ENCODE measurements at places on chromosomes 6 and 20.

DNA sequence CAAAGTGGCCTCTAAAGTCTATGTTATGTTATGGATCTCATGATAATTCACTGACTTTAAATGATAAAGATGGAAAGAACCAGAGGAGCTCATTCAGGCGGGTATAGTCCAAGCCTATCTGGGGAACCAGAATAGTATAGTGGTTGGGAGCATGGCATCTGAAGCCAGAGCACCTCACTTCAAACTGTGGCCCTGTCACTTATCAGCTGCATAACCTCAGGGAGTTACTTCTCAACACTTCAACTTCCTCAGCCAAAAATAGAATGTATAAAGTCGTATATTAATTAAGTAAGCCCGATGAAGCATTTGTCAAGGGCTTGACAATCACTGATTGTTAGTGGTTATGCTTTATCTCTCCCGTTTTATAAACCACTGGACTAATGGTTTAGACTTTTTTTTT is 112.7 kb downstream of the RTN4IP1 start:
- DNase-seq: no peak

DNA sequence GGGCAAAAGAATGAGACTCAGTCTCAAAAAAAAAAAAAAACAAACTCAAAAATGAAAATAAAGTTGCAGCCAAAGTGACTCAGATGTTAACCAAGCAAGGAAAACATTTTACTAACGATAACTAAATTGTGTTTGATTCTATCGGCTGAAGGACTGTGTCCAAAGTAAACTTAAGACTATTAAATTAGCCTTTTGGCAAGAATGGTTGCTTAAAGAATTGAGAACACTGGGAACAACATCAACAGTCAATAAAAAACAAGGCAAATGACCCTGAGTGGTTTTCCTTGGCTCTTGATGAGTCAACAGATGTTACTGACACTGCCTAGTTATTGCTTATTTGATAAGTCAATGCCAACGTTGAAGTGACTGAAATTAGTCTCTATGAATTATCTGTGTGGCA is 36.7 kb downstream of the POU3F2 start:
- DNase-seq: no peak

DNA sequence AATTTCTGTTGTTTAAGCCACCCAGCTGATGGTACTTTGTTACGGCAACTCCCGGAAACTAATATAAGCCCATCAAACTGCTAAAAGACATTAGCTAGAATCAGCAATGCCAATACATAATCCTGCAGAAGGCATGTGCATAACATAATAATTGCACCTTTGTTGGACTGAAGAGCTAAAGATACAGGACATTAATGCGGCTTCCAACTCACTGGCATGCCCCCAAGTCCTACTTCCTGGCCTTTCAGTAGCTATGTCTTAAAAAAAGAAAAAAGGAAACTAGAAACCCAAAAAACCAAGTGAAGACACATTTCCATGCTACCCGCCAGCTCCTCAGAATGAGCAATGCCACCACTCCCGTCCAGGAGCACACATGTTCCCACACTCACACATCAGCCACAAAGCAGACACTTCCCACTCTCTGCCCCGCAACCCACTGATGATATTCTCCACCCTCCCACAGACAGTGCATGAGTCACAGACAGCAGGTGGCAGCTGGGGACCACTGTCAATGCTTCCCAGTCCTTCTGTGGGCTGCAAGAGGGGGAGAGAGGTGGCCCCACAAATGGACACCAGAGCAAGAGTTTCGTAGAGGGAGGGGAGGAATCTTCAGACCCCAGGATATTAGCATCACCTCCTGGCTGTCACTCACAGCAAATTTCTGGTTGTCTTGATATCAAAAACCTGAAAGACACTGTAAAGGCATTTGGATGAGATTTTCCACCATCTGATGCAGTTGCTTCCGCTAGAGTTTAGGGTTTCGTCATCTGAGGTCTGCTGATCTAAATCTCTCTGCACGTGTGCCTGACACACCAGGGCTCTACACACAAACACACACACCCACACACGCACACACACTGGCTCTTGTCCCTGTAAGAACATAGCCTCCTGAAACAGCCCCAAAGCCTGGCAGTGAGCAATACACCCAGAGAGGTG is 32.8 kb downstream of the GFOD1 start:
- DNase-seq: no peak

DNA sequence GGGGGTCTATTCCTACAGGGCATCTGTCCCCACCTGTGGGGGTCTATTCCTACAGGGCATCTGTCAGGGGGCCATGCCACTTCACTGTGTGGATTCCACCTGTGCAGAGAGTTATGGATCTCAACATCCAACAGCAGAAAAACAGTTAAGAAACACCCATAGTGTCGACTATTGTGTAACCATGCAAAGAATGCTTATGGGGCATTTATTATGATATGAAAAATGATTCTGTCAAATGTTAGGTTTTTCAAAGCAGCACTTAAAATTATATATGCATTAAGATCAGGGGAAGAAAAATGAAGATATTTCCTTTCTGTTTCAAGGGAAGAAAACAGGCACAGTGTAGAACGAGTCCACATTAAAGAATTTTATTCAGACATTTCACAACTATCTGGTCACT is 2.9 kb downstream of the GPR31 start:
- DNase-seq: no peak

- DNase-seq: no peak
Measured at GRCh38 chr20:20343932-20344331, 24.0 kb upstream of the INSM1 start.

DNA sequence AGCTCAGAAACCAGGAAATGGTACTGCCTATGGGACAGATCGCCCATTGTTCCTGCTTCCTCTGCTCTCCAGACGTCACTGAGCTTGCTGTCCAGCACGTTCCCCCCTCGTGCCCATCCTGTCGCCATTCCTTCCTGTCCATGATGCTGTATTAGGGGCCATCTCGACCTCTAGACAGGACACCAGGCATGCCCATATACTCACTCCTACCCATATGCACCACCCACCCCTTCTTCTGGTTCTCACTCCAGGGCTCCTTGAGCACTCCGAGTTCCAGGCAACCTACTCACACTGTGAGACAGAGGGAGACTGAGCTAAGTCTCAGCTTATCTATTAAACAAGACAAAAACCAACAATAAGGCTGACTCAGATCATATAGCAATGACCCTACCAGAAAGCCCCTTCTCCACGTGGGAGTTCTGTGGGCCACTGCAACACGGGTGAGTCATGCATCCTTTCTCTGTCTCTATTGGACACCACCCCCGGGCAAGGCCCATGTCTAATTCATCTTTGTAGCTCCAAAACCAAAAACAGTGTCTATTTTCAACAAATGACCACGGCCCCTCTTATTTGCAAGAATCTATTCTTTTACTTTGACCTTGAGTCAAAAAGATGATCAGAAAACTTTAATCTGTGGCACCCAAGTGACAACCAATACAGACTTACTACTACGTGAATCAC is 65.7 kb downstream of the PSMG4 start:
- DNase-seq: no peak

GRCh38 chr6:7196019-7196402 is 88.2 kb downstream of the RREB1 start:
- peak; percentile 26 for DNase-seq

- DNase-seq: no peak
Measured at GRCh38 chr6:6497541-6497940, 91.0 kb upstream of the LY86 start.

GRCh38 chr6:164455835-164456234 is 853.6 kb downstream of the C6orf118 start:
- DNase-seq: no peak

DNA sequence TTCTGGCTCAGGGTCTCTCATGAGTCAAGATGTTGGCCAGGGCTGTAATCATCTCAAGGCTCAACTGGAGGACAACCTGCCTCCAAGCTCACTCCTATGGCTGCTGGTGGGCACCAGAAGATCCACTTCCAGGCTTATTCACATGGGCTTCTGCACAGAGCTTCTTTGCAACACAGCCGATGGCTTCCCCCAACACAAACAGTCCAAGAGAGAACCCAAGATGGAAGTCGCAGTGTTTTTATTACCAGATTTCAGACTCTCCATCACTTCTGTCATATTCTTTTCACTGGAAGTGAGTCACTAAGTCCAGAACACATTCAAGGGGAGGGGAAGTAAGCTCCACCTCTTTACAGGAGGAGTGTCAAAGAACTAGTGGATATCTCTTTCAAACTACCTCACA is 75.5 kb downstream of the CD164 start:
- DNase-seq: no peak

- DNase-seq: no peak
Measured at GRCh38 chr6:7953753-7954152, 43.2 kb upstream of the TXNDC5 start.

DNA sequence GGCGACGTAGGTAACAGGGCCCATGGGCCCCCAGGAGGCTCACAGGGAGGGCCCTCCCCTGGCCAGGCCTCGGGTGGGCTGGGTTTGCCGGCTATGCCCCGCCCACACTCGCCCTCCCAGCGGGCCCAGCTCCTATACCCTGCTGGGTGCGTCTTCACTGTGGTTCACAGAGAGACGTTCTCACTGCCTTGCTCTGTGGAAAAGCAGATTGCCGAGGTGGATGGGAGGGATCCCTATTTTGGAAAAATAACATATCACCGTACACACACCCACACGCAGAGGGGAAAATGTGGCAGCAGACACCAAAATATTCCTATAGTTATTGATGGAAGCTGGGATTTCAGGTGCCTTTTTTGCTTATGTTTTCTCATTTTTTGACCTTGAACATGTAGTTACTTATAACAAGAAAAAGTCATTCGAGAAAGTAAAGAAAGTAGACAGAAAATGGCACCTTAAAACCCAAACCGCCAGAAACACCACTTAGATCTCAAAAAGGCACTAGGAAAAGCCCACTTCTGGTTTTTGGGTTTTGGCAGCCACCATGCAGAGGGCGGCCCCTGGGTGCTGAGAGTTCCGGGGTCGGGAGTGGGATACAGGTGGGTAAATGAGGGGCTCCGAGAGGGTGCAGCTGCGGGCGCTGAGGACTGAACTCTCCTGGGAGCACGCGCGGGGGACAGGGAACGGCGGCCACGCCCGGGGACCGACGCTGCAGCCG is 49.4 kb downstream of the TMEM242 start:
- DNase-seq: no peak

- DNase-seq: no peak
Measured at GRCh38 chr6:159913375-159913774, 22.6 kb downstream of the MAS1 start.

- no peak for DNase-seq
Measured at GRCh38 chr6:2264932-2265331, 19.5 kb upstream of the GMDS start.

- no peak for DNase-seq
Measured at GRCh38 chr6:31060145-31060544, 49.9 kb downstream of the MUC22 start.

DNA sequence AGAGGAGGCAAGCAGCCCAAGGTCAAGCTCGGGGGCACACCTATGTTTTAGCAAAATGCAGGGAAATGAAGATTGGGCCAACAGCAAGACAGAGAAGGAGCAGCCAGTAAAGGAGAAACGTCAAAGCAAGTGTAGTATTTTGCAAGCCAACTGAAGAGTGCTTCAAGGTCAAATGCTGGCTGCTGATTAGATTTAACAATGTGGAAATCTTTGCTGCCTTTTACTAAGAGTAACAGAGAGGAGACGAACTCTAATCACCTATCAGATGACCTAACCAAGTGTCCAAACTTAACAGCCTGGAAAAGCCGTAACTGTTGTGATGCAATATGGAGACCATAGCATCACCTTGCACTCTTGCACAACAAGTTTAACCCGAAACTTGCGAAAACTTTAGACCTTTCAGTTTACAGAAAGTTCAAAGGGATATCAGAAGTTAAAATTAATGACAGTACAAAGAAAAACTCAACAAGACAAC is 30.4 kb downstream of the AKIRIN2 start:
- DNase-seq: no peak

GRCh38 chr6:152634773-152635172 is 2.4 kb downstream of the SYNE1 start:
- DNase-seq: peak; percentile 33

DNA sequence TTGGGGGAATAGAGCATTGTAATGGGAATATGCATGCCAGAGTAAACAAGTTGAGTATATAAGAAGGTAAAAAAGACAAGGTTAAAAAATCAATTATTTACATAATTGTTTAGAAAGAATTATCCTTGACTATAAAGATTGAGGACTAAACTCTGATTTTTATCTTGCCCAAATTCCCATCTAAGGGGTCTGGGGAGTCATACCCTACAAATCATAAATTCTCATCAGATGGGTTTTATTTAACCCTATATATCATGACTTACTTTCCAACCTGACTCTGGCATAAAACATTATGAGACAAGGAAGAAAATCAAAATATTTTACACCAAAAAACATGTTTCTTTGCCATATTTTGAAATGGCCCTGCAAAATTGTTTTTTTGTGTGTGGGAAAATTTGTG is 12.7 kb downstream of the OR2B2 start:
- DNase-seq: no peak

DNA sequence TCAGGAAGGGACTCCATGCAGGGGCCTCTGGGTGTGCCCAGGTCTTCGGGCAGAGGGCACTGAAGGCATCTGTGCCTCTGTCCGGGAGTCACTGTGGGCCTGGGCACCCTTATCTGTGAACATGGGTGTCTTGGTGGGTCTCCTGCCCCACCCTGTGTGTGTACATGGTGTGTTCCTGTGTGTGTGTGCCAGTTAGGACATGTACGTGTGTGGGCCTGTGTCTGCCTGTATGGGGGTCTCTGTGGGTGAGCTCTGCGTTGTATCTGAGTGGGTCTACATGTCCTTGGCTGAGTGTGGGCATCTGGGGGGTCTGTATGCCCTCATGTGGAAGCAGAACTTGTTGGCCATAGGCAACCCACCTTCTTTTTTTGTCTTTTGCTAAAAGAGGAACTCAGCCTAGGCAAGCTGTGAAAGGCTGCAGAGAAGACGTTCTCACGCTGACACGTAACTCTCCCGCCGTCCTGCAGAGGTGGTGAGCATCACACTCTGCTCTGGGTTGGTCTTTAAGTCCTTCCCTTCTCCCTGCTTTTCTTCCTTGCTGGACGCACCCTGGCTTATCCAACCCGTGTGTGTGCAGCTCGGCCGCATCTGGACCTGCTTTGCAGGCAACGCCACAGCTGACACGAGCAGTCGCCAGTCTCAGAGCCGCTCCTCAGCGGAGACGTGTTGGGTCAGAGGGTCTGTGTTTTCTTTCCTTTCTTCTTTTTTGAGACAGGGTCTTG is 532 bp upstream of the NPBWR2 start:
- no peak for DNase-seq

- no peak for DNase-seq
Measured at GRCh38 chr6:20058912-20059311, 153.4 kb downstream of the MBOAT1 start.

DNA sequence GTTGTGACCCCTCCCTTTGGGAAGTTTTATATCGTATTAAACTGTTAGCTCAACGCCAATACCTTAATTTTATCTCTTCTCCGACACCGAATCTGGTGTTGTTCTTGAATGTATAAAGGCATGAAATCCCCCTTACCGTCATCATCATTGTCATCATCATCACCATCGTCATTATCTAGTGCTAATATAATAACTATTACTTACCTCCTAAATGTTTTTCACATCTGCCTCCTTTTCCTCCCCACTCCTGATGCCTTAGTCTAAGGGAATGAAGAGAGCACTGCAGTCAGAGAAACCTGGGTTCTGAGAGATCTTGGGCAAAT is 677 bp upstream of the ZBTB24 start:
- DNase-seq: no peak

GRCh38 chr6:35602133-35602946 is 86.4 kb downstream of the FKBP5 start:
- no peak for DNase-seq

GRCh38 chr6:111992851-111993250 is 61.1 kb upstream of the CCN6 start:
- DNase-seq: no peak

Measured in MM.1S (cell line).